Renal cortical epithelial cell (primary cell): ENCODE measurements at places on chromosomes 11 and 22.

DNA sequence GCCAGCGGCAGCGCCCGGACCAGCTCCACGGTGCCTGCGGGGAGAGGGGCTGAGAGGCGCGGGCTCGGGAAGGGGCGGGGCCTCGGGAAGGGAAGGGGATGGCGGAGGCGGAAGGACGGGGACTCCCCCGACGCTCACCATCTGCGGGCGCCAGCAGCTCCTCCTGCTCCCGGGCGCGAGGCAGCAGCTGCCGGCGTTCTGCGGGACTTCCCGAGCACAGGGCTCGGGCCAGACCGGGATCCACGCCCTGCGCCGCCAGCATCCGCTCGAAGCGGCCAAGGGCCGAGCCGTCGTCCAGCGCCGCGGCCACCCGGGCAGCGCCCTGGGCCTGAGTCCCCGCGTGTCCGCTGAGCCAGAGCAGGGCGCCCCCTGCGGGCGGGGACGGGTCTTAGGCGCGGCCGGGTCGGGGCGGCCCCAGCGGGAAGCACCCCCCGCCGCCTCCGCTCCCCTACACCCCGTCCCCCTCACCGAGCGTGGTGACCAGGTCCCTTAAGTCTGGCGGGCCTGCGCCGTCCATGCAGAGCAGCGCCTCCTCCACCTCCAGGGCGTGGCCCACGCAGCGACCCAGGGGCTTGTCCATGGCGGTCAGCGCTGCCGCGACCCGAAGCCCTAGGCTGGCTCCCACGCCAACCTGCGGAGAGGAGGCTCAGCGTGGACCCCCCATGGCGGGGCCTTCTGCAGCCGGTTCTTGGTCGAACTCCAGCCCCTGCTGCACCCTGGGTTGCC lies 873 bp upstream of the SCO2 start:
- DNase-seq, result no peak

GRCh38 chr11:75248924-75249256 lies 8.3 kb downstream of the TPBGL start:
- DNase-seq, result no peak

DNA sequence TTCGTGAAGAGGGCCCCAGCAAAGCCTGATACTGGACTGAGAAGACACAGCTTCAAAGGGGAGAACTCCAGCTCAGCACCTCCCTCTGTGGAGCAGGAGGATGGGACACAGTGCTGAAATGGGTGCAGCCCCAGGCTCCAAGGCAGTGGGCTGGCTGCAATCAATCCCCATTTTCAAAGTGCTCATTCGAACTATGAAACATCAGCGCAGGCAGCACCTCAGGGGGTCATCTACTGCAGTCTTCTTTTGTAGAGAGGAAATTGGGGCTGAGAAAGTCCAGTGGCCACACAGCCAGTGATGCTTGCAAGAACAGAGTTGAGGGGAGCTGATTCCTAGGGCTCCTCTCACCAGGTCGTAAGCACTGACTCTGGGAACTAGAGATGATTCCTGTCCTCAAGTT lies 25.1 kb downstream of the OPCML start:
- no peak for DNase-seq

GRCh38 chr11:29962243-29962642 lies 54.6 kb downstream of the KCNA4 start:
- DNase-seq, result no peak

DNA sequence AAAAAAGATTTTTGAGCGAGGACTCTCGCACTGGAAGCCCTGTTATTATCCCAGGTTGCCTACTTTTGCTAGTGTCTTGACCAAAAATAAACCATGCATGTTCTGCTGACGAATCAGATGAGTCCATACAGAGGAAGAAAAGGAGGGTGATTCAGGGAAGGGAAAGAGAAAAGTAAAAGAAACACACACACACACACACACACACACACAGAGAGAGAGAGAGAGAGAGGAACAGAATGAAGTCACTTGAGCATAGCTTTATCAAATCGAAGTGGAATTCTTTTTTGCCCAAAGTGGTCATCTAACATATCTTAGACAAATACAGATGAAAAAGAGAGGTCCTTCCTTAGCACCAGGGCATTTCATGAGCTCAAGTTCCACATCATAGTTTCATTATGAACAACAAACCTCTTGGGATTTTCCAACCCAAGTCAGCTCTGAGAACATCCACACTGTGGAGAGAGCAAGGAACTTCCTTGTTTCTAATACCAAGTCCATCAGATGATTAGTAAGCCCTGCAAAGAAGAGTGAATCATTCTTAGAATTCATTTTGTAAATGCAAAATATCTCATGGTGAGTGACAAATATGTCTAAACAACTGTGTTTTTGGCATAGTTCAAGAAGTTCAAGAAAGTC lies 7.7 kb upstream of the MMP12 start:
- peak; percentile 61 for DNase-seq

GRCh38 chr22:16774911-16775500 lies 50.2 kb downstream of the XKR3 start:
- no peak for DNase-seq

DNA sequence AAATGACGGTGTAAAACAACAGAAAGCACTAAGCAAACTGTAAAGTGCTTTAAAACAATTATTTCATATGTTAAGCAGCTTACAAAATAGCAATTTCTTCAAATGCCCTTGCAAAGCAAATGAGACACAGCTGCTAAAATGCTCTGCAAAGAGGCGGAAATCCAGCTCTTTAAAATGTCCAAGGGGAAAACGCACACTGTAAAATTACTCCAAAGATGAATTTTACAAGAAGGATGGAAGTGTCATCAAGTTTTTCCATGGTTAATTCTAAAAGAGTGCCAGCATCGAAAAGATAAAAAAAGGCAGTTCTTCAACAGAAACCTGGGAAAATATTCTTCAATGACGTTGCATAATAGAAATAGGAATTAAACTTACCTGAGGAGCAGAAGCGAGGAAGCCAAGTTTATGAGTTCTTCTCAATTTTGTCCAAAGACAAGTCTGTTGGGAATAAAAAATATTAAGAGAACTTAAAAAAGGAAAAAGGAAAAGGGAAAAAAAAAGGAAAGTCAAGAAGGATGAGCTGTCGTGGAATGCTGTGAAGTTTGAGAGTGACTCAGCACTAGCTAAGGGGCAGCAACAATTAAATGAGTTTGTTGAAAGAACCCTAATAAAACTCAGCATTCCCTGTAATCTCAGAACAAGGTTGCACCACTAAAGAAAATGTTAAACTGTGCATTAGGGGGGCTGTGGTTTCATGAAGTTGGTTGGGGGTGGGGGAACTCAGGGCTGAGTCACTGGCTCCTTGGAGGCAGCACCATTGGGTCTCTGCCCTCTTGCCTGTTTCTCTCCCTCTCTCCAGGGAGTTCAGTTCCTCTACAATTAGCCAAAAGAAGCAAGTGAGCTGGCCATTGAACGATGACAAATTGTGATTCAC lies 64.2 kb upstream of the BLID start:
- DNase-seq, result peak; percentile 98

GRCh38 chr22:36565159-36565507 lies 36.2 kb upstream of the EIF3D start:
- DNase-seq, result no peak

GRCh38 chr11:107991868-107992414 lies 16.8 kb upstream of the CUL5 start:
- no peak for DNase-seq

DNA sequence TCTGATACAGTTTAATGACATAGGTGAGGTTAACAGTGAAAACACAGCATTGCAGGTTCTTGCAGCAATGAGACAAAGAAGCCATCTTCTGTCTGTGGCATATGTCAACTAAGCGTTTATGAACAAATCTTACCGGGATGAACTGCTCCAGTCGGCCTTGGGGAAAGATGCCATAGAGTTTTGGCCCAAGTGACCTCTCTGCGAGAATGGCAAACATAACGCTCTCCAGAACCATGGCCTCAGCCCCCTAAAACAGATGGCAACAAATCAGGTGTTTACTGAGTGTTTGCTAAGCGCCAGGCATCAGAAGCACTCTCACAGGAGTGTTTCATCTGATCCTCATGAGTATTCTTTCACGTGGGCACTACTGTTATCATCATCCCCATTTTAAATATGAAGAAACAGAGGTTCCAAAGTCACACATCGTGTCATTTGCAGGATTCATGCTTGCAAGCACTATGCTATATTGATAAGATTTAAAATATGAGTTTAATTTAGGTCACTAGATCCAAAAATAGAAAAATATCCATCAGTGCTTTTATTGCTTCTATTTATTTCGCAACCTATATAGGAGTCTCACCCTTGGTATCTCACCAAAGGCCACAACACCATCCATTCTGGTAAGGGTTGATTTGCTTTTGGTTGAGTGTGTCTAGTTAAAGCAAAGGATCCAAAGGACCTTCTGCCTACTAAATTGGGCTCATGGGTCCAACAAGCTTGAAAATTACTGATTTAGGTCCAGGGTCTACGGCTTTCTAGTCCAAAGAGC lies 35.9 kb downstream of the TCIRG1 start:
- DNase-seq, result no peak

DNA sequence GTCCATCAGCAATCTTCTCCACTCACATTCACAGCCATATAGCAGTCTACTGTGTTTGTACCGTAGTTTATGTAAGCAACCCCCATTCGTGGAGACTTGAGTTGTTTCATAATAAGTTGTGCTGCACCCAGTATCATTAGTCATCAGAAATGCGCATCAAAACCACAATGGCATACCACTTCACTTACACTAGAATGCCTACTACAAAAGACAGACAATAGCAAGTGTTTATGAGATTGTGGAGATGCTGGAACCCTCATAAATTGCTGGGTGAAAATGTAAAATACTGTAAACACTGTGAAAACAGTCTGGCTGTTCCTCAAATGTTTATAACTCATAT lies 133.3 kb downstream of the ATXN10 start:
- DNase-seq, result peak; percentile 99
